ENCODE measurements at places on chromosomes 7 and 10.

- DNase-seq = no peak
These were observed 49.4 kb downstream of the HTRA1 start for GRCh38 chr10:122510736-122511135.

DNA sequence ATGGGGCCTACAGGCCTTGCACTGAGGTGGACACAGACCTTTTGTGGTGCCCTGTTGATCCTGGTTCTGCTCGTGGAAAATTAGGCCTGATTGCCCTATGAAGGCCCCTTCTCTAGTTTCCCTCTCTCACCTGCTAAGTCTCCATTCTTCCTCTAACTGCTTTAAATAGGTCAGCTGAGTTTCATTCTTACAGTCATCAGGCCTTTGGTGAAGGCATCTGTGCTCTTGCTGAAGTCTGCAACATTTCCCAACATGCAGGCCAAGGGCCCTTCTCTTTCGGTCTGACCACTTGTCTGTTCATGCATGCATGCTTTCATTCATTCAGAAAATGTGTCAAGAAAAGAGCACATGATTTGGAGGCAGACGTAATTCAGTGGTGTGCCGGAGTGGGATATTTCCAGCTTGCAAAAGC lies 244.0 kb downstream of the BUB3 start:
- DNase-seq = no peak

- DNase-seq = no peak
These were observed 61.2 kb downstream of the PRKCQ start for GRCh38 chr10:6518791-6519429.

GRCh38 chr10:86671419-86671818 lies 3.1 kb downstream of the LDB3 start:
- no peak for DNase-seq

DNA sequence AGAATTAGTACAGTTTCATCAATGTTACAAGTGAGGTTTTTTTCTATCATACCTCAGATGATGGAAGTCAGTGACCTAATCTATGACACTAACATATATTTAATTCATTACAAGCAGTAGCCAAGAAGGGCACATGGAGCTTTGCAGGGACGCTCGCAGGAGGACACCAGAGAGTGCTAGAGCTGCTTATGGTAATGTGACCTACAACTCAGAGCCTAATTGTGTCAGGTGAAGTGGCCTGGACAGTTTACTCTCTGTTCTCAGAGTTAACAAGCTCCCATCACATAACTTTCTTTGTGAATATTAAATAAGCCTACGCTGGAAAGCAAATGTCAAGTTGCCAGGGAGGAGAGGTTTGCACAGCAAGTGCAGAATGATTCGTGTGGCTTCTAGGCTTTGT lies 11.6 kb upstream of the CNNM2 start:
- no peak for DNase-seq

All from fibroblast of gingiva (primary cell).